ENCODE measurements at places on chromosomes 4 and X.

DNA sequence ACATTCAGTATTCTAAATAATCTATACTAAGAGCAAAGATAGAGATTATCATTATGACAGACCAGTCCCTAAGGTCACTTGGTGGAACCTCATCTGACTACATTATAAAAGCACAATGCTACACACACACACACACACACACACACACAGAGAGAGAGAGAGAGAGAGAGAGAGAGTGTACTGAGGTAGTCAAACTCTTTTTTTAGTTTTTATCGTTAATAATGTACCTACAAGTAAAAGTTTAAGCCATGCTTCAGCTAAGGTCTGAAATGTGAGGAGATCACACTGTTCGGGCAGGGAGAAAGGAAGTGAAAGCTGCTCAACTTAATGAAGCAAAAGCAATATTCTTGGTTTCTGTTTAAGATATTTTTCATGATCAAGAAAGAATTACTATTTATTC, 75.8 kb upstream of the CCDC160 start:
- DNase-seq = no peak

GRCh38 chrX:69093960-69094871, 71.0 kb downstream of the PJA1 start:
- no peak for DNase-seq

- no peak for DNase-seq
Measured at GRCh38 chrX:6768881-6769280, 234.0 kb upstream of the VCX3A start.

DNA sequence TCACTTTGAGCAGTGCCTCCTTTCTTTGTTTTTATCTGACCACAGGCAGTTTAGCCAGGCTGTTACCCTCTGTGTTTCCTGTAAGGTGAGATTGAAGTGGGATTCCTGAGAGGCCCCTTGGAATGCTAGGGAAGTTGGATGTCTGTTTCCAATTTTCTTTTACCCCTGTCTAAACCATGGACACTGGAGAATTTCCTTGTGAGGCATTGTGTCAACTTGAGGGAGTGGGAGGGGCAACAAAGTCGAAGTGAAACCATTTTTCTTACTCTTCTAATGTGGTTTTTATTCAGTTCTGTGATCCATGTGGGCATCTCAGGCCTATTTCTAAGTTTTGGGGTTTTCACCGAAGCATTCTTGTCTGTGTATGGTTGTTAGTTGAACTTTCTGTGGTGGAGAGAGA, 296.1 kb upstream of the UGT8 start:
- no peak for DNase-seq

GRCh38 chr4:147328189-147328588, 152.7 kb upstream of the EDNRA start:
- DNase-seq = no peak

DNA sequence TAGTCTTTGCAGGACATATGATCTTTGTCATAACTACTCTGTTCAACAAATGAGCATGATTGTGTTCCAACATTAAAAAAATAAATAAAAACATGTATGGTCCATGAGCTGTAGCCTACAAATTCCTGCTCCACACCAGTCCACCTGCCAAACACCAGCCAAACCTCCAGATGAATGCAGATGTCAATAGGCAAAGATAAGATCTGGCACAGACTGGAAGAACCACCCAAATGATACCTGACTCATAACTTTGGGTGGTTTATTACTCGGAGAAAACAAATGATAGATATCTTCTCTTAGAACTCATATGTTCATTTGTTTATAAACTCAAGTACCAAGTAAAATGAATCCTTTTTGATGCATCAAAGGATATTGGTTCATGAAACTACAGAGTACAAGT, 425.1 kb downstream of the GBA3 start:
- no peak for DNase-seq

GRCh38 chrX:80423744-80424143, 3.5 kb downstream of the TENT5D start:
- DNase-seq = no peak

DNA sequence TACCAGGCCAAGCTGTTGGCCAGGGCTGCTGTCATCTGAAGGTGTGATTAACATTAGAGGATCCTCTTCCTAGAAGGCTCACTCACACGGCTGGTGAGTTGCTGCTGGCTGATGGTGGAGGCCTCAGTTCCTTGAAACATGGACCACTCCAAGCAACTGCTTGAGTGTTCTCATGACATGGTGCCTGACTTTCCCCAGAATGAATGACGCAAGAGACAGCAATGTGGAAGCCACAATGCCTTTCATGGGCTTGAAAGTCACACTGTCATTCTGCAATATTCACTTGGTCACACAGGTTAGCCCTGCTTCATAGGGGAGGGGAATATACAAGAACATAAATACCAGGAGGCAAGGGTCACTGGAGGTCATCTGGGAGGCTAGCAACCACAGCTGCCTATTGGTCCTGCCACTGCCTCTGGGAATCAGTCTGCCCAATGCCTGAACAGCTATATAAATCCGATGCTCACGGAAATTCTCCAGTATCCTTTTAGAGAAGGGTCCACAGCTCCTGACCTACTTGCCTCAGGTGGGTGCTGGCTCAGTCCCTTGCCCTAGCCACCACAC, 97.1 kb upstream of the MAML3 start:
- no peak for DNase-seq

- no peak for DNase-seq
Measured at GRCh38 chr4:30789219-30789671, 69.1 kb downstream of the PCDH7 start.

DNA sequence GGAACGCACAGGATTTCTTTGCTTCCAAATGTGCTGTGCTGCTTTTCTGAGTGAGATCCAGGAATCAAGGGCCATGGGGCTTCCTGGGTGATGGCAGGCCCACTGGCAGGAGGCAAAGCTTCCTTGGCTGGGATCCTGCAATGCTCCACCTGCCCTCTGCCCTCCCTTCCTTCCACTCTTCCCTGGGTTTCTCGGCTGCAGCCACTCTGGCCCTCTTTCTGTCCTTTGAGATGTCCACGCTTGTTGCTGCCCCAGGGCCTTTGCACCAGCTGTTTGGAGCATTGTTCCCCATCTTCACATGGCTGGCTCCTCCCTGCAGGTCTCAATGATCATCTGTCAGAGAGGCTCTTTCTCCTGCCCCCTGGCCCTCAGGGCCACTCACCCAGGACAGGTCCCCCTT, 78.9 kb downstream of the PSAPL1 start:
- no peak for DNase-seq

DNA sequence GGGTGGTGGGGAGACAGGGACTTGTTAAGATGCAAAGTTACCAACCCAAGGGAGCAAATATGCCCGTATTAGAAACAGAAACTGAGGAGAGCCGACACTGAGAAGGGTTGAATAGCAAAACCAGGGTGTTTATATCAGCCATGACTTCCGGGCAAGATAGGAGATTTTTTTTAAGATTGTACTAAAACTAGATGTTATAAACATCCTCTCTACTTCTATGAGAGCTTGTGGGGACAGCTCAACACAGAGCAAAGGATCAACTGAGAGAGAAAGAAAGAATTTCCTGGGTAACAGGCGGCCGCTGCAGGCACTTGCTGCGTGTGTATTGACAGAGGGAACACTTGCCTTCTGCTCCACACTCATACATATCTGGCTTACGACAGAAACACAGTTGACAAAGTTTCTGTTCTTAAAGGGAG, 49.1 kb upstream of the FBXW7 start:
- no peak for DNase-seq

DNA sequence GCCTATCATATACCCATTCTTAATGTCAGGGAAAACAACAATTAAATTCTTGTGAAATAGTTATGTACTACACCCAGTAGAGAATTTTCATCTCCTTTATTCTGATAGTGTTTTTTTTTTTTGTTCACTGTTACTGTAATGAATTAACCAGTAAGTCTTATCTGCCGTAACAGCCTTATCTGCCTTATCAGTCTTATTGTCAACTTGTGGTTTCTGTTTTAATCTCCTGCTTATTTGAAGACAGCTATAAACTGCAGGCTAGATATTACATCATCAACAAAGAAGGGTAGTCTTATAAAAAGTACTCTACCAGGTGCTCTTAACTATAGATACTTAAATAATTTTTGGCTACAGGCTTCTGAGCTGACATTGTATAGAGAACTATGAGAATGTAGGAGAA, 79.5 kb downstream of the MAGEB5 start:
- no peak for DNase-seq

DNA sequence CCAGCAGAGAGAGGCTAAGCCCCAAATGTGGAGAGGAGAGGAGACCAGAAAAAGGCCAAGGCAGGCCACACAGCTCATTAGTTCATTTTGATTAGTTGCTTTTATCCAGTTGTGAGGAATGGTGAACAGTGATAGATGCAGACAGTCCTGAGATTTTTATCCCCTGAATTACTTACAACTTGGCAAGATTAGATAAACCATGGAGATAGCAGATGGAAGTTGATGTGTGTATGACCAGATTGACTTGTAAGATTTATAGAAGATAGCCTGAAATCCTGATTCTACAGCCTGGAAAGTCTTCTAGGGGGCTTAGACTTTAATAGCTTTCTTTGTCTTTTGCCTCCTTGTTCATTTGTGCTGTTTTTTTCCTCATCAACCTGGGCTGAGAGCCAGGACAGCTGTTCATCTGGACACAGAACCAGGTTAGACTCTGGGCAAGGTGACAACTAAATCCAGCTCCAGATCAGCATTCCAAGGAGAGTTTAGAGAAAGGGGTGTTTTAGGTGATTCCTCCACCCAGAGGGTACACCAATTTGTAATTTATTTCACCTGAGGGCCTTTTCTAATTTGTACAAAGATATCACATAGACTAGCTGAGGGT, 215.5 kb downstream of the SPATA18 start:
- DNase-seq = no peak
